ENCODE measurements at places on chromosomes 7 and 10. TPM values are rescaled to one million over a fixed set of nuclear protein-coding genes. Genes with fewer than 3 reads are reported as not detected.

- DNase-seq: no peak
Observed at GRCh38 chr10:24277771-24278170, 68.8 kb downstream of the KIAA1217 start.

- DNase-seq: no peak
Observed at GRCh38 chr7:79730971-79731370, 277.5 kb upstream of the MAGI2 start.

DNA sequence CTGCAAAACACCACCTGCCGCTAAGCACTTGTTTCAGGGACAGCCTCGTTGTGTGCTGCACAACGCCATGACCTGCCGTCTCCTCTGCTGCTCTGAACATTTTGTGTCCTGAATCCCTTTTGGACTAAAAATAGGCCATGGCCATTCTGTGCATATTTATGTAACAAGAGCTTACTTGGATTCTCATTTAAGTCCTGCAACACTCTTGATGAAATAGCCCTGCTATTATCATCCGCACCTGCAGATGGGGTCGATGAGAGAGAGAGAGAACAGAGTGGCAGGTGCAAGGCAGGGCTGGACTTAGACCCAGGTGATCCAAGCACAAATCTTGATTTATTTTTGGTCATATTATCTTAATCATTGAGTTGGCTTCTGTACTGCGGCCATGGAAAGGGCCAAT lies 121.2 kb upstream of the PRKCQ start:
- DNase-seq: no peak

- DNase-seq: no peak
Observed at GRCh38 chr10:42780456-42780855, 2.1 kb upstream of the BMS1 start.

GRCh38 chr10:123821136-123821535 lies 70.5 kb downstream of the CPXM2 start:
- no peak for DNase-seq

DNA sequence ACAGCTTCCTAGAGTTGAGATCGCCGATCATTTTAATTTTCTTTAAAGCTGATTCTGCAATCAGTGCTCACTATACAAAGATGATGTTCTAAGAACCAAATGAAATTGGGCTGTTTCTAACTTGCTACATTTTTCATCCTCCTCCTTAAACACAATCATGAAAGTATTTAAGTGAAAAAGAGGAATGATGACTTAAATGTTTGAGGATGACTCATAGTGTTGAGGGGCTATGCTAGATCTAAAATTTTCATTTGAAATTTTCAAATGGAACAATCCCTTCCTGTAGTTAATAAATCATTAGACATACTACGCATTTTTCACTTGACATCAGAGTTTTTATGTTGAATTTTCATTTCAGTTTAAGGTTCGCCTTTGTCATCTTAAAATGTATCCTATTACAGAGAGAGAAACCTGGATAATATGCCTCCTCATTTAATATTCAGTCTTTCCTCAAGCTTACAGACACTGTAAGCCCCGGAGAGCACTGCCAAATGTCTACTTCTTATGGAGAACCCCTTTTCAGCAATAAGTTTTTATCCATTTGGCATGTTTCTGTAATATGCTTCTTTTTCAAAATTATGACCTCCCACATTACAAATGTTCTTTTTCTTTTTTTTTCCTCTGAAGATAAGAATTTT lies 499.6 kb downstream of the MAGI2 start:
- no peak for DNase-seq

- no peak for DNase-seq
Observed at GRCh38 chr10:80493522-80494051, 39.5 kb downstream of the TSPAN14 start.

DNA sequence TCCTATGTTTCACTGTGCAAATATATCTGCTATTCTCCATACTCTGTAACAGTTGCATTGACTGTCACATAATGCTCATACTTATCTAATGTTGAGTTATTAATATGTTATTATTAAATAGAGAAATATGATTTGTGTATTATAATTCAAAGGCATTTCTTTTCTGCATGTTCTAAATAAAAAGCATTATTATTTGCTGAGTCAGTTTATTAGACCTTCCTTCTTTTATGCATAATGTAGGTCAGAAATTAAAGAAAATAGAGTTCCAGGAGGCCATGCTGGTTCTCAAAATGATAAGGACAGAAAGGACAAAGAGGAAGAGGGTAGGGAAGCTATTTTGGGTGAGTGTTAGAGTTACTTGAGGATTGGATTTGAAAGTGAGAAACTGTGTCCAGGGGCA lies 50.7 kb downstream of the CYP2C9 start:
- DNase-seq: no peak

The ENTPD1 gene
- total RNA-seq: 0.37 TPM

The CALHM3 gene
- total RNA-seq: not detected

The LIPF gene
- not detected for total RNA-seq

The MYO3A gene
- total RNA-seq: 0.82 TPM

The WDFY4 gene
- not detected for total RNA-seq

The CEP41 gene
- 29.3 TPM for total RNA-seq

The STOX1 gene
- 8.8 TPM for total RNA-seq

The COL26A1 gene
- 39.2 TPM for total RNA-seq
